ENCODE measurements at places on chromosomes 11 and 22.

DNA sequence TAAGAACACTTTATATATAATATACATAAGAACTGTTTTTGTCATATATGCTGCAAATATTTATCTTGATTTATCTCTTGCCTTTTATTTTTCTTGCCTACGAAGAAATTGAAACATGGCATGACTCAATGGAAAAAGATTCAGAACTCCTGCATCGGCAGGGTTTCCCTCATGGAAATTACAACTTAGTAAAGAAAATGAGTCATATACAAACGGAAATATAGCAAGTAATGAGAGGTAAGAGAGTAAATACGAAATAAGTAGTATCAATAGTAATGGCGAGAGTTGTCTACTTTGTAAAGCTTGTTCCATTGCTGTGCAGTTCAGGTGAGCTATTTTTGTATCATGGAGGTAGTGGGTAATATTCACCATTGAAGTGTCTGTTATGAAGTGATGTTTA is 350.4 kb downstream of the DDX10 start:
- peak; percentile 77 for DNase-seq

GRCh38 chr11:64880240-64881001 is 2.0 kb upstream of the EHD1 start:
- DNase-seq = no peak

DNA sequence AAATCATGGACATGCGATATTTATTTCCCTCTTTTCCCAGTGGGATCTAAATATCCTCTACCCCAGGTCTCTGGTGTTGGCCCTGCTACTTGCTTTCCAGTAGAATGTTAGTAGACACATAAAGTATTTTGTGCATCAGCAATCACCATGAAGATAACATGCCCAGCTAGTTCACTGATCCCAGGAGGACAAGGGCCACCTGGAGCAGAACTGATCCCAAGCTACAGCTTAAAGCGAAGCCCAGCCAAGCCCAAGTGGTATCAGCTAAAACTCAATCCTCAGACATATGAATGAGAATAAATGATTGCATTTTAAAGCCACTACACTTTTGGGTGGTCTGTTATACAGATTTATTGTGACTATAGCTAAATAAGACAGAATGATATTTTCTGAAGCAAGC is 516.2 kb downstream of the INSC start:
- no peak for DNase-seq

DNA sequence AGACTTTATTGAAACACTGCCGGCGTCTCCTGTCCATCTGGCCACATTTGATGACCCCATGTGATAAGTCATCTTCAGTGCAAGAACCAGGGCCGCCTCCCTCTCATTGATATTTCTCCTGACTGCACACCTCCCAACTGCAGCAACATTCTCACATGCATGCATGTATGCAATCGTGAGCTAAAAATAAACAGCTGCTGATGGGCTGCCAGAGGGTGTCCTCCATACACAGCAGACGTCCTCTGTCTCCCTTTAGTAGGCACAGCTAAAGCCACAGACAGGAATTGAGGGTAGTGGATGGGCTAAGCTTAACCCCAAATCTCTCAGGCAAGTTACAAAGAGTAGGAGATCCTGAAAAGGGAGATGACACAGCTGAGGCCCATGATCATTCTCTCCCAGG is 106.7 kb upstream of the HSD17B12 start:
- DNase-seq = no peak

GRCh38 chr11:75577207-75577606 is 15.2 kb downstream of the SERPINH1 start:
- DNase-seq = peak; percentile 45

GRCh38 chr11:57597461-57597915 is at the start of gene SERPING1:
SERPING1 (plus strand) TSS chr11:57597685; CDS start chr11:57598271, 586 bp downstream.
- peak; percentile 23 for DNase-seq

DNA sequence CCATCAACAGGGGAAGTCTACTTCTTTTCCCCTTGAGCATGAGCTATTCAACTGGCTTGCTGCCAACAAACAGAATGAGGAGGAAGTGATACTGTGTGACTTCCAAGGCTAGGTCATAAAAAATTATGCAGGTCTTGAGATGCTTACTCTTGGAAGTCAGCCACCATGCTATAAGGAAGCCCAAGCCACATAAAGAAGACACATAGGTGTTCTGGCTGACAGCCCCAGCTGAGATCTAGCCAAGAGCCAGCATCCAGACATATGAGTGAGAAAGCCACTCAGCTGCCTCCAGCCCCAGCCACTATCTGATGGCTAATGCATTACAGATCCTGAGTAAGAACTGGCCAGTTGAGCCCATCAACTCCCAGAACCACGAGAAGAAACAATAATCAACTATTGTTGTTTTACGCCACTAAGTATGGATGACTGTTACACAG is 31.0 kb upstream of the PPP2R1B start:
- DNase-seq = peak; percentile 67

- DNase-seq = no peak
Measured at GRCh38 chr11:118051611-118052461, 25.0 kb upstream of the TMPRSS4 start.

DNA sequence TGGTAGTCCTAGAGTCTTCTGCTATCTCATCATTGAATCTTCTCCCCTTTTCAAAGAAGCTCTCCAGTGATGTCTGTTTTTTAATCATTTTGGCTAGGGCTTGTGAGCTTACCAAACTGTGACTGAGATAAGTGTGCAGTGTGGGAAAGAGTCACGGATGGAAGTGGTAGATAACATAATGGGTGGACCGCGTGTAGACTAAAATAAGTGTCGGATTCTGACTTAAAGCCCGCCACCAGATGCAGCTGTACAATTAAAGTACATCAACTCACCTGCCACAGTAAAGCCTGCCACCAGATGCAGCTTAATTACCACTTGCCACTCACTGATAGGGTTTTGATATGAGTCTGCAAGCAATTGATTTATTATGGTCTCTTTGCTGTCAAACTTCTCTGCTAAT is 581.5 kb downstream of the LRRC4C start:
- no peak for DNase-seq

GRCh38 chr11:125542709-125543108 is 26.6 kb upstream of the EI24 start:
- DNase-seq = no peak

GRCh38 chr11:67449116-67449844 is 3.2 kb downstream of the GPR152 start:
- DNase-seq = no peak

DNA sequence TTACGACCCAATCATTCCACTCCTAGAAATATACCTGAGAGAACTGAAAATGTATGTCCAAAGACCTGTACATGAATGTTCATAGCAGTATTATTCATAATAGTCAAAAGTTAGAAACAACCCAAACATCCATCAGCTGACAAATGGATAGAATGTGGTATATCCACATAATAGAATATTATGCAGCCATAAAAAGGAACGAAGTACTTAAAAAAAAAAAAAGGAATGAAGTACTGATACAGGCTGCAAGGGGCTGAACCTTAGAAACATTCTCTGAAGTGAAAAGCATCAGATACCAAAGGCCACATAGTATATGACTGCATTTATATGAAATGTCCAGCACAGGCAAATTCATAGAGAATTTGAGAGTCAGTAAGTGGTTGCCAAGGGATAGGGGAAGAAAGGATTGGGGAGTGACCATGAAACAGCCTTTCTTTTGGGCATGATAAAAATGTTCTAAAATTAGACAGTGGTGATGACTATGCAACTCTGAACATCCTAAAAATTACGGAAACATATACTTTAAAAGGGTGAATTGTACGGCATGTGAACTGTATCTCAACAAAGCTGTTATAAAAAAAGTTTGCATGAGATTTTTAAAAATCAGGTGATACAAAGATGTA is 1.8 kb downstream of the TPST2 start:
- no peak for DNase-seq

DNA sequence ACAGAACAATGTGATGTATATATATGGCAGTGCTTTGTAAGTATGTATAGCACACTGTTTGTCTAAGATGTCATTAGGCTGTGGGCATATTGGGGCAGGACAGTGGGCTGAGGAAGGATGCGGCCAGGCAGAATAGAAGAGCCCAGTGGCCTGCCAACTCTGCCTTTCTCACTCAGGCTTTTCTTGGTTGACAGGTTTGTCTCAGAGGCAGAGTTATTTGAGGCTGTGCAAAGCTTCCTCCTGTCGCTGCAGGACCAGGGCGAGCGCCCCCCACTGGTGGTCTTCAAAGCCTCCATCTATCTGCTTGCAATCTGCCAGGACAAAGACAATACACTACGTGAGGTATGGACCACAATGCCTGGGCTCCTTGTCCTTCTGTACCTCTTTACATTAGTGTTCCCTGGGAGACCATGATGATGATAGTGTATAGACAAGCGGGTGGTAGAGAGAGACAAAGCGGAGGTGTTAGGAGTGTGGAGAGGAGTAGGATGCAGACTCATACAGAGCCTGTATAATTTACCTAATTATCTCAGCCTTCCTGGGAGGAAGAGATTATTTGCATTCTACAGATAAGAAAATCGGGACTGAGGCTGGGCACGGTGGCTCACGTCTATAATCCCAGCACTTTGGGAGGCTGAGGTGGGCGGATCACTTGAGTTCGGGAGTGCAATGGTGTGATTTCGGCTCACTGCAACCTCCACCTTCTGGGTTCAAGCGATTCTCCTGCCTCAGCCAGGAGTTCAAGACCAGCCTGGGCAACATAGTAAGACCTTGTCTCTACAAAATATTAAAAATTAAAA is 37.3 kb upstream of the CCDC134 start:
- peak; percentile 45 for DNase-seq

Data from choroid plexus epithelial cell (primary cell).